ENCODE measurements at places on chromosomes 12 and 14. TPM values are rescaled to one million over a fixed set of nuclear protein-coding genes. Genes with fewer than 3 reads are reported as not detected.

DNA sequence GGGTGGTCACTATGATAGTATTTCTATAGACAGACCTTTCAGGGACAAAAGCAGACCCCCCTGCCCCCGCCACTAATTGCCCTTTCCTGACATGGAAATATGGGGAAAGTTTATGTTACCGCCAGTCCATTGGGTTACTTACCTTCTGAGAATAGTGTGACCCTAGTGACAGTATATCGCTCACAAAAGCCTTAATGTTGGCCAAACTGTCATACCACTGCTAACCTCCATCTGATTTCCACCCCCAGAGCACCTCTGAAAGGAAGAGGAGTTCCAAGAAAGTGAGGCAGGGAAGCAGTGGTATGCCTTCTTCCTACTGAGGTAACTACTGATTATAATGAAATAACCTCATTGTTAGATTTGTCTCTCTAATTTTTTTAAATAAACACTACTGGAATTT, 67.5 kb upstream of the CCDC91 start:
- no peak for DNase-seq

The RNF31 gene
- 37.8 TPM for total RNA-seq

DNA sequence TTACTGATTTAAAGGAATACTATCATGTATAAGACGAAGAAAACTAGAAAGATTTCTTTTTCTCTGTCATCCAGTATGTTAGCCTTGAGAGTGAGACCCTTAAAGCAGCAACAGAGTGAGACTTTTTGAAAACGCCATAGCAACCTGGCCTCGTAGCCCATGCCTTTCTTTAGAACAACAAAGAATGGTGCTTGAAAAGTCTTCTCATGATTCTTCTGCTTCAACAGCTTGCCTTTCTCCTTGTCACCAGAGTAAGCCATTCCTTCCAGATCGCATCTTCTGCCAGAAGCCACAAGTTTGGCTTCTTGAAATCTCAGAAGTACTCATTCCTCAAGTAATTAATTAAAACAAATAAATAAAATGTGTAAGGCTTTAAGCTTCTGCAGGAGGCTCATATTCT, 109.3 kb downstream of the PDE3A start:
- no peak for DNase-seq

- DNase-seq: no peak
Measured at GRCh38 chr12:65189028-65189718, 19.8 kb downstream of the LEMD3 start.

GRCh38 chr14:71331403-71331802, 424.1 kb downstream of the PCNX1 start:
- DNase-seq: no peak

GRCh38 chr12:90938451-90938850, 16.5 kb downstream of the CCER1 start:
- peak; percentile 67 for DNase-seq

DNA sequence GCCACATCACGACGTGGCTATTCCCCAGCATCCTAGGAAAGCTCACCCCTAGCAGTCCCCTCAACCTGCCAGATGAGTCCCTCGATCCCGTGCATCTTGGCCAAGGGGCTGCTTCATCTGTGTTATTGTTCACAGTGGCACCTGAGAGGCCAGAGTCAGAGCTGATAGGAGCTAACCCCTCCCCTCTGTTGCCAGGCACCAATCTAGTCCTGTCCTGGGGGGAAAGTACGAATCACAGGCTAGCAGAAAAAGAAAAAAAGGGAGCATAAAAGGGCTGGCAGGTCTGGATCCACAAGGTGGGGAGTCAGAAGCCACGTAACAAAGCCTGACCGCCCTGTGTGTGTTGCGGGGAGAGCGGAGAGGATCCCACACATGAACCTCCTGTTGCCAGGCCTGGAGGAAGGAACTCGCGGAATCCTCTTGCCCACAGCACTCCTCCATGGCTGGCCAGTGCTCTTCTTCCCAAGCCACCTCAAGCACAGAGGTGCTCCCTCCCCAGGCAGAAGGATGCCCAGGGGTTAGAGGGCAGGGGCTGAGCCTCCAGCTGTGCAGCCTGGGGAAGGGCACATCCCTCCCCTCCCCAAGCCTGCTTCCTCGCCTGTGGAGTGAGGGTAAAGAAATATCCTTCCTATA, 91.8 kb downstream of the ITPK1 start:
- no peak for DNase-seq

GRCh38 chr14:71289536-71289935, 382.3 kb downstream of the PCNX1 start:
- DNase-seq: no peak

The GPR33 gene
- not detected for total RNA-seq

DNA sequence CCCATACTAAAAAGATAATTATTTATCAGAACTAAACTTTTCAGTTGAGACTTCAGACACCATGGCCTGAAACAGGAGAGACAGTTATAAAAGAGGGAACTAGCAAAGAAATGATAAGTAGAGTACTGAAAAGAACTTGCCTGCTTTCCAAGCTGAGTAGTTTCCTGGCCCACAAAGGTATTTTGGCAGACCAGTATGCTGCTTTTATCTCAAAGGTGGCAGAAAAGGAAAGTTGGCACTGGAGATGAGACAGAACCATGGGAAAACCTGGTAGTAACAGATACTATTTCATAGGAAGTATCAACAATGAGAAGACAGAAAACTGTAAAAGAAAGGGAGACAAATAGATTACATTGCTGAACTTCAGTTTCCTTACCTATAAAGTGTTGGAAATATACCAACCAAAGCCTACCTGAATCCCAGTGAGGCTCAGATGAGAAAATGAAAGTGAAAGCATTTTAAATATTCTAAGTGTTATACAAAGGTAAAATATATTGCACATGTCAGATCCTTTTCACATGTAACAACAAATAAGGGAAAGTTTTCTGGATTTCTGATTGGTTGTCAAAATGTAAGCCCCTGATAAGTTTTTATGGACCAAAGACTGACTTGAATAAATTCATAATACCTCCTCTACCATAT, 155.3 kb upstream of the FSCB start:
- no peak for DNase-seq

DNA sequence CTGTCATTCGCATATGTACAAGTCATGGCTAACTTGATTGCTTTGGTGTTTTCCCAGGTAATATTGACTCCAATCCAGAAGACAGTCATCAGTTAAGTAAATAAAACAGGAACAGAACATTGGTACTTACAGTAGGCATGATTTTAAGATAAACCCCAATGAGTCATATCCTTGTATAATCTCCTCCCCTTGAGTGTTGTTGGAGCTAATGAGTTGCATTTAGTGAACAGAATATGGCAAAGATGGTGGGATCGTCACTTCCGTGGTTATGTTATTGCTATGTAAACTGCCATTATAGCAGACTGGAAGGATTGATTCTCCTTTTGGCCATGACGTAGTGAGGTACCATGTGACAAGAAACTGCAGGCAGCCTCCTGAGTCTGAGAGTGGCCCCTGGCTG, 102.2 kb downstream of the TMX1 start:
- DNase-seq: peak; percentile 87

- no peak for DNase-seq
Measured at GRCh38 chr14:54278665-54279295, 118.0 kb upstream of the CDKN3 start.

DNA sequence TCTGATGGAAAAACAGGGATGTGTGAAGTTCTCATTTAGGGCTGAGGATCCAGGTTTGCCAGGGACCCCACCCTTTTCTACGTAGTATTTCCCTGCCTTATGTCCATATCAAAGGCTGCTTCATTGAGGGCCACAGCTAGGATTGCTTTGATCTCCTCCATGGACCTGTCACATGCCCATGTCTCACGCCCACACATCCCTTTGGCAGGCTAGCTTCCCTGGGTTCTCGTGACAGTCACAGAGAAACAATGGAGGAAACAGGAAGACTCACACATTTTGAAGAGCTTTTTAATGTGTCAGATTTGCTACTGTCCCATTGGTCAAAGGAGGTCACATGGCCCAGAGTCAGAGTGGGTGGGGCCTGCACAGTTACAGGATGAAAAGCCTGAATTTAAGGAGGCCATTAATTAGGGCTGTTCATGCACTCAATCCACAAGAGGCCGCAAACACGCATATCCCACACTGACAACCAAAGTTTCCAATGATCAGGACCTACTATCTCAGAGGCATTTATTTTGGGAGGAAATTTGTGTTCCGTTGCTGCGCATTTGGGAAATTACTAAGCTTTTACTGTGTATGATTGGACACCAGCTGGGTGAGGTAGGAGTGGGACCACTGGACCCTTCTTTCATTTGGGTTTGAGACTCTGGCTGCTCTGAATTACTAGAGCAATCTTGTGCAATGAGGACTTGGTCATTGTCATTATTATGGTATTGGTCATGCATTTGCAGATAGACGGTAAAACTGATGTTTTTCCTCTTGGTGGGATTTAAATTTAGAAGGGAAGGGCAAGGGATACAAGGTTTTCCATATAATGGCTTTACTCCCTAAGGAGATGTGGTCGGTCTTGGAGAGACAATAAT, 266.2 kb downstream of the KTN1 start:
- no peak for DNase-seq

The CFAP54 gene
- 0.68 TPM for total RNA-seq

The ANKRD33 gene
- total RNA-seq: not detected

- no peak for DNase-seq
Measured at GRCh38 chr14:72237722-72238666, 305.8 kb downstream of the RGS6 start.

GRCh38 chr12:19909418-19909817, 458.9 kb upstream of the PDE3A start:
- DNase-seq: no peak

GRCh38 chr12:89863968-89864367, 155.3 kb upstream of the ATP2B1 start:
- DNase-seq: peak; percentile 13

- DNase-seq: no peak
Measured at GRCh38 chr14:75742867-75743266, 81.8 kb downstream of the TTLL5 start.

DNA sequence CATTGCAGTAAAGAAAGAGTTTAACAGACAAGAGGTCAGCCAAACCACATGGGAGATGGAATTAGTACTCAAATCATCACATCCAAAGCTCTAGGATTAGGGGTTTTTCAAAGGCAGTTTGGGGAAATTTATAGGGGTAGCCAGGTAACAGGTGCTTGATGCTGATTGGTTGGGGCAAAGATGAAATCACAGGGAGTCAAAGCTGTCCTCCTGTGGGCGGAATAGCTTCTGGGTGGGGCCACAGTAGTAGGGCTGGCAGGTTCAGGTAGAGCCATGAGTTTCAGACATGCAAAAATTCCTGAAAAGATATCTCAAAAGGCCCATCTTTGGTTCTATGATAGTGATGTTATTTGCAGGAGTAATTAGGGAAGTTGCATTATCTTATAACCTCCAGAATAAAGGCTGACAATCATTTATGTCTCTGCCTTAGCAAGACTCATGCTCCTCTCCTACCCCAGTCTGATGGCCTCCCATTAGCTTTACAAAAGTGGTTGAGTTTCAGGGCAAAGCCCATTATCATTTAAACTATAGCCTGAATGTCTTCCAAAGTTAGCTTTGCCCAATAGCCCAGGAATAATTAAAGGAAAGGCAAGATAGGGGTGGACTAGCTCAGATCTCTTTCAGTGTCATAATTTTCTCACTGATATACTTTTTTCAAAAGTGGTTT, 42.1 kb upstream of the CNTN1 start:
- no peak for DNase-seq

The LUM gene
- 102 TPM for total RNA-seq

The CAPS2 gene
- total RNA-seq: 3.0 TPM

- no peak for DNase-seq
Measured at GRCh38 chr14:42654707-42655106, 1048.0 kb downstream of the LRFN5 start.

The PPP4R4 gene
- total RNA-seq: 0.36 TPM

DNA sequence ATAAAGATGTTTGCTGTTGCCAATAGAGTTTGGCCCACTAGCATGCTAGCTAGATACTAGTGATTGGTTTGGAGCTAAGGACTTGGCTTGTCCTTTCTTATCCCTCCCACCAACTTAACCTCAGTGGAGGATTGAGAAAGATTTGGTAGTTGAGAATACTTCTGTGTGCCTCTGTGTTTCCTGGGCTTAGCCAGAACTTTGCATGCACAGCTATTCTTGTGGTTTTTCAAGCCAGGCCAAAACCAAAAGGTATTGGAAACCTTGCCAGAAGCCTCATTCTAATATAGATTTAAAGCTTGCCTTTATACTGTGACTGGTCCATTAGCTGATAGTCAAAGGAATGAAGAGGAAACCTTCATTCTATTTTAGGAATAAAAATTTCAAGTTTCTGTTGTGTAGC, 188.5 kb downstream of the CCDC91 start:
- DNase-seq: peak; percentile 79

The TSPAN31 gene
- total RNA-seq: 39.2 TPM

The CPNE6 gene
- total RNA-seq: not detected

The EGLN3 gene
- total RNA-seq: 4.4 TPM

- DNase-seq: no peak
Measured at GRCh38 chr14:74960736-74961135, 5.3 kb upstream of the PGF start.

GRCh38 chr12:26179826-26180225, 15.5 kb upstream of the SSPN start:
- no peak for DNase-seq

GRCh38 chr14:100121643-100122480, 37.6 kb downstream of the DEGS2 start:
- DNase-seq: no peak

DNA sequence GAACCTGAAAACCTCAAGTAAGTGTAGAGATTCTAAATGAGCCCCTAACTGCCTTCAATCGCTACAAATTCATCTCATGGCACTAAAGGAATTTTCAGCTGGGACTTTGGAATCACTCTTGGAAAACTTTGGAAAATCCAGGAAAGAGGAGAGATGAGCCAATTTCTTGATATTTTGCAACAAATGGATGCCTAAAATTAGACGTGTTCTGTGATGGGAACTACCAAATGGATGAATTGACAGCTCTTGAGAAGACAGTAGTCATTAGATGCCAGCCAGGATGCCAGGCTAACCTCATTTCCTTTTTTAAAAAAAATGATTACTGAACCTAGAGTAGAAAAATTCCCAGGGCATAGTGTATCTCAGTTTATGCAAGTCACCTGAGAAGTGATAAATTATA, 78.3 kb downstream of the NPAS3 start:
- no peak for DNase-seq

- no peak for DNase-seq
Measured at GRCh38 chr12:40342010-40342409, 117.2 kb downstream of the LRRK2 start.

GRCh38 chr12:53461059-53461458, 9.2 kb downstream of the PCBP2 start:
- no peak for DNase-seq

The ITFG2 gene
- total RNA-seq: 9.3 TPM

The GALNT8 gene
- total RNA-seq: not detected

The GLT1D1 gene
- not detected for total RNA-seq

GRCh38 chr12:15497671-15498292, 175.5 kb downstream of the PTPRO start:
- DNase-seq: peak; percentile 10

- DNase-seq: no peak
Measured at GRCh38 chr12:112005419-112006395, 7.3 kb downstream of the TMEM116 start.

DNA sequence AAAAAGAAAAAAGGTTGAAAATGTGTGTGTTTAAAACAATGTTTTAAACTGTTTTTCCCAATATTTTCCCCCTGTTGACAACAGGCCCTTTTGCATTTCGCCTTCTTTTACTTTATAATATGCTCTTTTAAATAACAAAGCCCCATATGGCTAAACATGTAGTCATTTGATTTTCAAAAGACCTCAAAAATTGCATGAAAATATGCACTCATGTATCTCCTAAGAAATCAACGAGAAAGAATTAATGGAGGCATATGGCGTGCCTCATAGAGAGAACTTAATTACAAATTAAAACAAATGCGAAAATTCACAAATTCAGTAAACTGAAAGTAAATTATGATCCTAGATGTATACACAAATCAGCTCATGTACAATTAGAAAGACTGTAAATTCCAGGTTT, 202.6 kb upstream of the FOXN3 start:
- DNase-seq: no peak
